ENCODE measurements at places on chromosomes 6 and 20.

GRCh38 chr20:7850775-7851490 is 89.3 kb downstream of the HAO1 start:
- no peak for DNase-seq

- no peak for DNase-seq
Observed at GRCh38 chr6:111291336-111292259, 191.4 kb downstream of the REV3L start.

- DNase-seq = peak; percentile 77
Observed at GRCh38 chr20:35296101-35296554, 3.9 kb upstream of the FAM83C start.

DNA sequence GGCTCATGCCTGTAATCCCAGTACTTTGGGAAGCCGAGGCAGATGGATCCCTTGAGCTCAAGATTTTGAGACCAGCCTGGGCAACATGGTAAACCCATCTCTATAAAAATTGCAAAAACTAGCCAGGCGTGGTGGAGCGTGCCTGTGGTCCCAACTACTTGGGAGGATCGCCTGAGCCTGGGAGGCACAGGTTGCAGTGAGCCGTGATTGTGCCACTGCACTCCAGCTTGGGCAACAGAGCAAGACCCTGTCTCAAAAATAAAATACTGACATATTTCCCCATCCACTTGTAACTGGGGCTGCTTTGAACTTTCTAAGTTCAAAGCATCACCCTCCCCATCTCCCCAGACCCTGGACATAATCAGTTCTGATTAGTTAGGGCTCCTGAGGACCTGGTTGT is 7.2 kb upstream of the MMP9 start:
- DNase-seq = no peak

GRCh38 chr6:37584654-37585522 is 85.2 kb upstream of the CCDC167 start:
- no peak for DNase-seq

Measured in NCI-H1105 (cell line).